HFFc6 (cell line): ENCODE measurements at places on chromosomes 6 and 20. TPM values are rescaled to one million over a fixed set of nuclear protein-coding genes. Genes with fewer than 3 reads are reported as not detected.
A peak's percentile ranks its signal among the peaks of the same experiment; 100 is the strongest.

The LYRM4 gene
- 30.6 to 33.5 TPM (median 31.2 TPM) in 3 replicates for total RNA-seq

DNA sequence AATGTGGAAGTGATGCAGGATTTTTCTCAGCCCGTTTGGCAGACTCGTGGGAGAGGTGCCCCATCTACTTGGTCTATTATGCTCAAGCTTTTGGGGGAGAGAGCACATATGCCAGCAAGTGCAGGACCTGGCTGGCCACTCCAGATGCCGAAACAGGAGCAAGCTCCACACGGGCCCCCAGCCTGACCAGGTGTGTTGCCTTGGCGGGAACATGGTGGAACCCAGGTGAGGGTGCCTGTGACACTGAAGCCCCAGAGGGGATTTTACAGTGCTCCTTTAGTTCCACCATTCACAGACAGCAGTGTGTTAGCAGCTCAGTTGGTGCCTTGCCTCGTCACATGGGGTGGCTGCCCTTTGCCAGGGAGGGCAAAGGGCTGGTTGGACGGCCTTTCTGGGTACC lies 798.9 kb downstream of the EYS start:
- no peak for DNase-seq

DNA sequence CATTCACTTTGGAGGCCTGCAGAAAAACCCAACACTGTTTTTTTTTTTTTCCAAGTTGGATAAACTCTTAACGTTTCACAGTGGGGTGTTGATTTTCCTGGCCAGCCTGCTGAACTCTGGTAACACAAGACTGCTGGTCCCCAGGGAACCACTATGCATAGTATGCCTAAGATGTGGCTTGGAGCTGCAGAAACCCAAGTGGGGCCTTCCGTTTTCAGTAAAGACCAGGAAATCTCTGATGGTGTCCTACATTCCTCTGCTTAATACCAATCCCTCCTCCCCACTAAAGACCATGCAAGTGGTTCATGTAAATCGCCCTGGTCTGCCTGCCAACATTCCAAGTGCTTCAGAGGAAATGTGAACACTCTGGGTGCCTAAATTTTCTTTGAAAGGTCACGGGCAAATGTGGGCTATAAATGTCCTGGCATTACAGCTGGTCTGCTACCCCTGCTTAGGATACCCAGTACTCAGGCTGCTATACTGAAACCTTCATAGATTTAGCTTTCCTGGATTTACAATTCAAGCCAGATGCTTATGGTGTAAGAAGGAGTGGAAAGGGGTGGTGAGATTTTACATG lies 615.4 kb downstream of the MAFB start:
- no peak for DNase-seq

- DNase-seq: peak; percentile 96
Observed at GRCh38 chr6:4021133-4021853, 57.6 kb downstream of the FAM217A start.

DNA sequence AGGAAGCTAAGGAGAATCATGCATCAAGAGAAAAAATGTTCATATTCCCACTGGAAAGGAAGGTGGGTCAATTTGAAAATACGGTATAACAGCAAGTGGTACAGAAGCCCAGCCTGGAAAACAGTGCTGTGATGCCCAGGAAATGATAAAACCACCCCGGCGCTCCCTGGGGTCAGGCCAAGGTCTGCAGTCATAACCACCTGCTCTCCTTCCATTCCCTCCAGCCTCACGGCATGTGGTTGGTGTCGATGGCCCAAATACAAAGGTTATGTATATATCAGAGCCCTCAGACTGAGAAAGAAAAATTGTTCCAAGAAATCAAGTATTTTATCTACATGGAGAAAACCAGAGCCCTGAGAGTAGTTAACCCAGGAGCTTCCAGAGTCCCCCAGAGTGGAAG lies 208.1 kb upstream of the CDYL start:
- no peak for DNase-seq

The MCHR2 gene
- total RNA-seq: not detected in 3 replicates

The ANKRD66 gene
- not detected in 3 replicates for total RNA-seq

The EFCAB8 gene
- total RNA-seq: 0.37 TPM in 1 of 3 replicates, not detected in the others

GRCh38 chr6:157647261-157647915 lies 175.7 kb upstream of the SNX9 start:
- no peak for DNase-seq

DNA sequence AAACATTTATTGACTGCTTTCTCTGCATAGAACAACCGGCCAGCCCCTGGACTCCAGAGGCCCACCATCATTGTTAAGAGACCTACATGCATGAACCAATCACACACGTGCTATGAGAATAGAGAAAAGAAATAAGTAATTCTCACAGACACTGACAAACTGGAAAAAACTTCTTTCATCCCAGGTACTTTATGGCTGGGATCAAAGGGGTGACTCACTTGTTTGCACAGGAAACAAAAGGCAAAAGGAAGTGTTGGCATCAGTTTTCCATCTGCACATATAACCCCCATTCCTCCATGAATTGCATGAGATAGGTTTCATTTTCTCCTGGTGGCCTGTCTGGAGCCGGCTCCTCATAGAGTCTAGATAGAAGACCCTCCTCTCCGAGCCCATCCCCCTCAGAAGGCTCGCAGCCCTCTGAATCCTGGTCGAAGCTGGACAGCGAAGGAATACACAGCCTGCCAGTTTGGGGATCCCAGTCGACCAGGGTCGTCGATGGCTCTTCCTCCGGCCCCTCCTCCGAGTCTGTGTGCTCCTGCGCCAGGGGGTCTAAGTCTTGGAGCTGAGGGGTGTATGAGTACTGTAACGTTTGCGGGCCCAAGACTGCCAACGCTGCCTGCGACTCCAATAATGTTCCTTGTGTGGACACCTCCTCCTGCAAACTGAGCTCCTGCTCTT lies 43.3 kb downstream of the IL20RA start:
- DNase-seq: no peak

DNA sequence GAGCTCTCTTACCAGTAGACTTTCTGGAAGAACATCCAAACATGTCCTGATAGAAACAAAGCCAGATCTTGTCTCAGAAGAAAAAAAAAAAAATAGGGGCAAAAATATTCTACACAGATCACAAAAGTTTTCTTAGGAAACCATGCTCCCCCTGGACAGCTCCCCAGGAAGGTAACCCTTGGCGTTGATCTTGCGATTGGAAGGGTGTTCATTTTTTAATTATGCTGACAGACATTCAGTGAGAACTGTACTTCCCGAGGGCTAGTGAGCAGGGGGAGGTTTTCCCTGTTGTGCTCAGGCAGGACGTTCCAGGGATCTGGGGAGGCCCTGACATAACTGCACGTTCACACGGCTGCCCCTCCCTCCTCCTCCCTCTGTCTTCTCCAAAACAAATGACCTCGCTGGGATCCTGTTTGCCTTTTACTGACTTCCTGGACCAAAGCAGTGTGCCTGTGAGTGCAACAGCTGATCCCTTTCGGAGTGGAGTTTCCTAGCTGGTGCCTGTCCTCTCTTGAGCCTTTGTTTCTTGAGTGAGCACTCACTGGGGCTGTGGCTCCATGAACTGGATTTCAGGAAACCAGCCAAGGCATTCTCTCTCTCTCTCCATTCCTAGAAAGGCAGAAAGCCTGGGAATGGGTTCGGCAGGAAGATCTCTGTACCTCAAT lies 46.7 kb downstream of the MARCKS start:
- no peak for DNase-seq

GRCh38 chr6:25963426-25964123 lies 973 bp downstream of the TRIM38 start:
- no peak for DNase-seq

- no peak for DNase-seq
Observed at GRCh38 chr6:142913036-142913510, 31.9 kb downstream of the HIVEP2 start.

DNA sequence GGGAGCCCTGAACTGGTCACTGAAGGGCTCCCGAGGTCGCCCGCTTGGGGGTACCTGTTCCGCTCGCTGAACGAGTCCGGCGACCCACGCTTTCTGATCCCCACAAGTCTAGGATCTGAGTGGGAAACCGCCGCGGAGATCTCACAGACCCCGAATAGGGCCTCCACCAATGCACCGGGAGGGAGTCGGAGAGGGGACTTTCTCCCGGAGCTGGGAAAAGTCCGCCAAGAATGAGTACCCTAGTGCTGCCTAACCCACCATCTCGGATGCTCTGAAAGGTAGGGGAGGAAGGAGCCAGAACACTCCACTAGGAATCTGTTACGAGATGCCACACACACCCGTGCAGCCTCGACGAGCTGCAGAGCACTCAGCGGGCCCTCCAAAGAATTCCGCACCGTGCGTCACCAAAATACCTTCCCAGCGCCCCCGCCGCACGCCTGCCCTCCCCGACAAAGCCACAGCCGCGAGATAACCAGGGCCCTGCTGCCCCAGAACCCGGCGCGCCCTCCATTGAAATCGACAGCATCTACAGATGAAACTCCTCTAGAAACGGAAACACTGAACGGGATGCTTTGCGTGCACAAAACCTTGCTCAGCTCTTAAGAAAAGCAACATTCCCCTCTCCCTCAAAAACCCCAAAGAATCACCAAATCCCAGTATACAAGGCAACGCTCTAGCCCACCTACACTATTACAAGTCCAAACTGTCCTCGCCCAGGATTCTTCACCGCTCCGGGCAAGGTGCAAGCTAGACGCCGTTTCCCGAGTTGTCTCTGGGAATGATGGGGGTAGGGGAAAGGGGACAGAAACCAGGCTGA lies 686 bp downstream of the COL12A1 start:
- peak; percentile 70 for DNase-seq

DNA sequence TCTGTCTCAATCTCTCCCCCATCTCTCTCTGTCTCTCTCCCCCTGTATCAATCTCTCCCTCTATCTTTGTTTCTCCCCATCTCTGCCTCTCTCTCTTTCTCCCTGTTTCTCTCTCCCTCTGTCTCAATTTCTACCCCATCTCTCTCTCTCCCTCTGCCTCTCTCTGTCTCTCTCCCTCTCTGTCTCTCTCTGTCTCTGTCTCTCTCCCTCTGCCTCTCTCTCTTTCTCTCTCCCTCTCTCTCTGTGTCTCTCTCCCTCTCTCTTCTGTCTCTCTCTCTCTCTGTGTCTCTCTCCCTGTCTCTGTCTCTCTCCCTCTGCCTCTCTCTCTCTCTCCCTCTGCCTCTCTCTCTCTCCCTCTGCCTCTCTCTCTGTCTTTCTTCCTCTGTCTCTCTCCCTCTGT lies 62.6 kb downstream of the DACT2 start:
- no peak for DNase-seq

DNA sequence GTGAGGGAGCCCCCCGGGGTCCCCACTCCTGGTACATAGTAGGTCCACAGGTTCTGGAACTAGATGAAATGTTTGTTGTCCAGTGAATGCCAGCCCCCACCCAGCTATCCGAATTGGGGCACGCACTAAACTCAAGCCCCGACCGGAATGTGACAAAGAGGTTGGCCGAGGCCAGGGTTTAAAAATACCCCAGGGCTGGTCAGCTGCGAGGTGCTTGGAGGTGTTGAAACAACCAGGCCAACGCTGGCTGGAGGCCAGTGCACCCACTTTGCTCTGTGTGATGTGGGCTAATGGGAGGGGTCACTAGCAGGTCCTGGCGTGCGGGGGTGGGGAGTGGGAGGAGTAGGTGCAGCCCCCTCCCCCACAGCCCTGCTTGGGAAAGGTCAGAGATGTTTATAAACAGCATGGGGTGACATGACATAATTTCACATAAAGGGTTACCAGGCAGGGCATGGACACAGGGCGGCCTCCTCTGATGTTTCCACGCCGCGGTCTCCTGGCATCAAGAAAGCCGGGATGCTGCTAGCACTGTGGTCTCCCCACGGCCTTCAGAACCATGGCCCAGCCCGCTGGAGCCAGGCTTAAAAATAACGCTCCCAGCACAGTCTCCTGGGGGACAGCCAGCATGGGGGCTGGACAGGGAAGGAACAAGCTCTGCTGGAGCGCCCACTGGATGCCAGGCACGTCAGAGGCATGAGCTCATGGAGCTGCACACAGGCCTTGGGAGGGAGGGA lies 111.2 kb upstream of the PTPN1 start:
- no peak for DNase-seq

GRCh38 chr6:160253292-160253691 lies 5.3 kb downstream of the SLC22A2 start:
- DNase-seq: no peak

DNA sequence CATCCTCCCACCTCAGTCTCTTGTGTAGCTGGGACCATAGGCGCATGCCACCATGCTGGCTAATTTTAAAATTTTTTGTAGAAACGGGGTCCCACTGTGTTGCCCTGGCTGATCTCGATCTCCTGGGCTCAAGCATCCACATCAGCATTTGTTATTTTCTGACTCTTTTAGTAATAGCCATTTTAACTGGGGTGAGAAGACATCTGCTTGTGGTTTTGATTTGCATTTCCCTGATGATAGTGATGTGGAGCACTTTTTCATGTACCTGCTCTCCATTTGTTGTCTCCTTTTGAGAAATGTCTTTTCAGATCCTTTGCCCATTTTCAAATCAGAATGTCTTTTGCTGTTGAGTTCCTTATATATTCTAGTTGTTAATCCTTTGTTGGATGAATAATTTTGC lies 22.2 kb upstream of the TULP4 start:
- no peak for DNase-seq

GRCh38 chr6:157459327-157459726 lies 78.3 kb downstream of the ZDHHC14 start:
- no peak for DNase-seq

DNA sequence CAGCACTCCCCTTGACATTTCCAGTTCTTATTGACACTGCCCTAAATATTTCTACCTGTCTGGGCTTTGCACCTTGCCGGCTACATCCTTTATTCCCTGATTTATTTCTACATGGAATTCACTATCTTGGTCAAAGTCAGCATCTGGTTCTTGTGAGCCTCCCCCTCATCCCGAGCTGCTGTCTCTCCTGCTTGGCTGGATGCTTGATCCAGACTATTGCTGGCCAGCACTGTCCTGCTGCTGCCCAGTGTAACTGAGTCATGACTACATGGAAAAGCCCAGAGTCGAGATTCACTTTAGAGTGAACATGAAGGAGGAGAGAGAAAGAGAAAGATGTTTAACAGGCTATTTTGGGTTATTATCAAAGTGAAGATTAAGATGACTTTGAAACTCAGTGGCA lies 142.2 kb downstream of the OPN5 start:
- no peak for DNase-seq

DNA sequence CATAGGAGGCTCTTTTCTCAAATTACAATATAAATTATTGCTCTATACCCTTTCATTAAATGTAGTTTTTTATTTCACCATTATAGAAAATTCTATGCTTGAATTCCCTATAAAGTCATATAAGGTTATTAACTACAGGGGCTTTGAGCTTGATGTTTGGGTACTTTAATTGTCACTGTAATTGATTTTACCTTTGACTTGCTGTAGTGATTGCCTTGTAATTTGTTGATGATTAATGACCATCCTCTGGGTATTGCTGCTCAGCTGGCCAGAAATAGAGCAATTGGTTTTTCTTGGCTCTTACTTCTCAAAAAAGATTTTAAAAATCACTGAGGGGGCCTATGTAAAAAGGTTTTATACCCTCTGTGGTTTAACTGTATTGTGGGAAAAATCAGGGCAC lies 1186.0 kb downstream of the KHDRBS2 start:
- DNase-seq: no peak
